T-cell (primary cell): ENCODE measurements at places on chromosomes 2 and 18. TPM values are rescaled to one million over a fixed set of nuclear protein-coding genes. Genes with fewer than 3 reads are reported as not detected.

- peaks cover 11% of the 10 kb centered on the region for H3K4me1 ChIP-seq
- H3K36me3 ChIP-seq: no peaks in the 10 kb centered on the region
- H3K27ac ChIP-seq: no peak overlapping the region
- peak overlapping the region; percentile 36 for H3K4me3 ChIP-seq
- peaks cover 2% of the 10 kb centered on the region for H3K27me3 ChIP-seq
Observed at GRCh38 chr18:7567474-7568425, 634 bp downstream of the PTPRM start.

GRCh38 chr2:149612122-149612521 is 24.5 kb upstream of the MMADHC start:
- no peak overlapping the region for H3K27ac ChIP-seq
- no peak for DNase-seq
- H3K36me3 ChIP-seq: no peaks in the 10 kb centered on the region
- H3K4me3 ChIP-seq: no peak overlapping the region

The NHEJ1 gene
- total RNA-seq: 17.3 TPM

The FAM228A gene
- total RNA-seq: 0.70 TPM

The EML6 gene
- total RNA-seq: 2.6 TPM

GRCh38 chr2:158021226-158021625 is 80.5 kb upstream of the UPP2 start:
- DNase-seq: no peak
- H3K27me3 ChIP-seq: peaks cover 3% of the 10 kb centered on the region
- no peak overlapping the region for H3K27ac ChIP-seq
- H3K36me3 ChIP-seq: no peaks in the 10 kb centered on the region
